Thoracic aorta (tissue), 2 donors: ENCODE measurements at places on chromosomes 7 and 10. TPM values are rescaled to one million over a fixed set of nuclear protein-coding genes. Genes with fewer than 3 reads are reported as not detected.
A peak's percentile ranks its signal among the peaks of the same experiment; 100 is the strongest.

DNA sequence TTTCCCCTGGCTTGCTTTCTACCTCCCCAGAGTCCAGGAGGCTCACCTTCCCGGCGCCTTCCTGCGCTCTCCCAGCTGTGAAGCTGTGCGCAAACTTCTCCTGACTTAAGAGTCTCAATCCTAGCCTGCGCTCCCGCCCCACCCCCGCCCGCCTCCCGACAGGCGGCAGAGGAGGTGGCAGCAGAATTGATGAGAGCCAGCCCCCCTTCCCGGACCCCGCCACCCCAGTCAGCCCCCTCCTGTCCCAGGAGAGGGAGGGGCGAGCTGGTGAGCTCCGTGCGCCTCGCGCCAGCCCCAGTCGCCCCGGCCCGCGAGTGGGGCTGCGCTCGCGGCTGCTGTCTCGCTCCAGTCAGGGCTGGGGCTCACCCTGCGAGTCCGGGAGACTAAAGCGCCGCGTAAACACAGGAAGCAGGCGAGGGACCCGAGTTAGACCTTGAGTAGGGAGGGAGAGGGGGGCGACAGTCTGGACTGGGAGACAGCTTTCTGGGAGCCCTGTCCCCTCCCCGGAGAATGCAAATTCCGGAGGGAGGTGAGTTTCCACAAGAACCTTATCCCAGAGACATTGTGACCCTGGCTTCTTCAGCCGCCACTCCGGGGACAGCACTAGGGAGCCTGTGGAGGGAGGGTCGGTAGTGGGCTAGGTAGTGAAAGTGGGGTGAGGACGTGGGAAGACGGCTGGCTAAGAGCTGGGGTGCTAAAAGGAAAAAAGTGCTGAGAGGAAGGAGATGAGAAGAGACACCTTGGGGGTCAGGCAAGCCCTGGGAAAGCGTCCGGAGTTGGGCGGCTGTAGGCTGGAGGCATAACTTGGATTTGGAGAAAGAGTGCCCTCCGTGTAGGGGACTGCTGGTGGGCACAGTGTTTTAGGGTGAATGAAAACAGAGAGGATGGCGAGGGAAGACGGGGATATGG, at the start of gene CALCR:
TSS of gene CALCR (minus strand) at position 79 of the 909 bp plus-strand sequence. CDS start 87,743 bp downstream, outside the sequence.
- H3K36me3 ChIP-seq: no peaks in the 10 kb centered on the region
- no peak for DNase-seq

GRCh38 chr7:1288390-1288995, 55.8 kb downstream of the UNCX start:
- no peak overlapping the region for H3K4me3 ChIP-seq
- no peaks in the 10 kb centered on the region for H3K27me3 ChIP-seq
- no peak overlapping the region for H3K27ac ChIP-seq
- DNase-seq: no peak
- no peaks in the 10 kb centered on the region for H3K4me1 ChIP-seq

- no peaks in the 10 kb centered on the region for H3K27me3 ChIP-seq
- no peak for DNase-seq
- no peak overlapping the region for H3K4me3 ChIP-seq
- H3K36me3 ChIP-seq: no peaks in the 10 kb centered on the region
- no peaks in the 10 kb centered on the region for H3K4me1 ChIP-seq
Observed at GRCh38 chr7:14258441-14258840, 269.0 kb upstream of the ETV1 start.

GRCh38 chr10:121131014-121131413, 279.9 kb downstream of the WDR11 start:
- no peaks in the 10 kb centered on the region for H3K36me3 ChIP-seq
- H3K4me3 ChIP-seq: no peak overlapping the region
- no peaks in the 10 kb centered on the region for H3K27me3 ChIP-seq
- H3K4me1 ChIP-seq: no peaks in the 10 kb centered on the region
- no peak overlapping the region for H3K27ac ChIP-seq
- DNase-seq: no peak

DNA sequence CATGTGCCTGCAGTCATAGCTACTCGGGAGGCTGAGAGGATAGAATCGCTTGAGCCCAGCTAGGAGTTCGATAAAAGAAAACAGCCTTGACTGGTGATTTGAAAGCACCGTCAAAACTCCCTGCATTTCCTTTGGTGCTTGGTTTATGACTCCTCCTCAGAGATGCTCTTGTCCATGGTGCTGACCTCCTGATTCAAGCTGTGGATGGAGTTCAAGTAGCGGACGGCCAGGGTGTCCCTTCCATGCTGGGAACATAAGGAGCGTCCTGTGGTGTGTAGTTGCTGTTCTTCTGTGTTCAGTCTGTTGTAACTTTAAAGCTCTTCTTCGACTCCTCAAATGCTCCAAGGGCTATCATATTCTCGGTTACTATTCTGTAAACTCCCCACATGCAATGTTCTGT, 382.5 kb upstream of the KIAA1217 start:
- no peaks in the 10 kb centered on the region for H3K27me3 ChIP-seq
- DNase-seq: no peak
- H3K4me3 ChIP-seq: no peak overlapping the region
- no peak overlapping the region for H3K27ac ChIP-seq
- H3K36me3 ChIP-seq: no peaks in the 10 kb centered on the region
- no peaks in the 10 kb centered on the region for H3K4me1 ChIP-seq

GRCh38 chr7:39265641-39266591, 288.2 kb downstream of the POU6F2 start:
- no peaks in the 10 kb centered on the region for H3K4me1 ChIP-seq
- H3K4me3 ChIP-seq: no peak overlapping the region
- H3K27ac ChIP-seq: no peak overlapping the region
- DNase-seq: no peak
- no peaks in the 10 kb centered on the region for H3K36me3 ChIP-seq

- DNase-seq: no peak
- H3K4me1 ChIP-seq: peaks cover 63% of the 10 kb centered on the region
- H3K36me3 ChIP-seq: no peaks in the 10 kb centered on the region
- H3K4me3 ChIP-seq: no peak overlapping the region
Observed at GRCh38 chr7:132255898-132256297, 320.4 kb downstream of the PLXNA4 start.

DNA sequence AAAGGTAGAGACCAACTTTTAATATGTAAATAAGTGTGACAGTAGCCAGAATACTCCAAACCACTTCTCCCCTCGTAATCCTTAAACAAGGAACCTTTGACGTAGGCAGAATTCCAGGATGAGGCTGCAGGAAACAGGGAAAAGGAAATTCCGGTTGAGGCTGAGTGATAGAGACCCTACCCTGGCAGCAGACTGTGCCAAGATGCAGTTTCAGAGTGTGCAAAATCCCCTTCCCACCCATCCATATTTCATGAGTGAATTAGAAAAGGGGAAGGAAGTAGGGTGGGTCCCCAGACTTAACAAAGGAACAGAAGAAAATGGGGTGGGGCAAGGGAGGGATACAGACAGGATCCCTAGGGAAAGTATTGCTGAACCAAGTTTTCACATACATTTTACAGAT, 143.0 kb downstream of the RAPGEF5 start:
- peak overlapping the region; percentile 30 for H3K27ac ChIP-seq
- no peaks in the 10 kb centered on the region for H3K27me3 ChIP-seq
- H3K36me3 ChIP-seq: no peaks in the 10 kb centered on the region
- H3K4me1 ChIP-seq: peaks cover 29% of the 10 kb centered on the region
- no peak for DNase-seq
- H3K4me3 ChIP-seq: peak overlapping the region; percentile 26

GRCh38 chr7:45089341-45089891, 647 bp upstream of the NACAD start:
- no peak for DNase-seq
- H3K27me3 ChIP-seq: no peaks in the 10 kb centered on the region
- H3K4me3 ChIP-seq: peak overlapping the region; percentile 78
- peak overlapping the region; percentile 78 for H3K27ac ChIP-seq

GRCh38 chr10:77060913-77061312, 576.7 kb downstream of the KCNMA1 start:
- H3K4me1 ChIP-seq: no peaks in the 10 kb centered on the region
- no peak overlapping the region for H3K4me3 ChIP-seq
- no peak overlapping the region for H3K27ac ChIP-seq
- peaks cover 3% of the 10 kb centered on the region for H3K36me3 ChIP-seq
- H3K27me3 ChIP-seq: no peaks in the 10 kb centered on the region
- no peak for DNase-seq

DNA sequence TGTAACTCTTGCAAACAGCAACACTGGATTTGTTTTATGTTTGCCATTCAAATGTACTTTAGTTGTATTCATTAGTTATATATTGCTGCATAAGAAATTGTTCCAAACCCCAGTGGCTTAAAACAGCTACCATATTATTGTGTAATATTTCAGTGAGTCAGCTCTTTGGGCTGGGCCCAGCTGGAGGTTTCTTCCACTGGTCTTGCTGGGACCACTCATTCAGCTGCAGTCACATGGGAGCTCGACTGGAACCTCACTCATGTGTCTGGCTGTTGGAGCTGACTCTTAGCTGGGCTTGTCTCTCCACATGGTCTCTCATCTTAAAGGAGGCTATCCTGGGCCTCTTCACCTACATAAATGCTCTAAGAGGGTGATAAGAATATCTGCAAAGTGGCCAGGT, 23.2 kb upstream of the PIP4K2A start:
- H3K27me3 ChIP-seq: no peaks in the 10 kb centered on the region
- no peaks in the 10 kb centered on the region for H3K36me3 ChIP-seq
- no peak overlapping the region for H3K27ac ChIP-seq
- no peak for DNase-seq
- H3K4me1 ChIP-seq: peaks cover 12% of the 10 kb centered on the region
- H3K4me3 ChIP-seq: no peak overlapping the region

Gene OR2A1
- total RNA-seq: not detected

Gene AMPH
- 5.3 TPM for total RNA-seq

Gene SPDYE8
- total RNA-seq: not detected
